Dermis blood vessel endothelial cell (primary cell): ENCODE measurements at places on chromosomes 6 and 20. TPM values are rescaled to one million over a fixed set of nuclear protein-coding genes. Genes with fewer than 3 reads are reported as not detected.

DNA sequence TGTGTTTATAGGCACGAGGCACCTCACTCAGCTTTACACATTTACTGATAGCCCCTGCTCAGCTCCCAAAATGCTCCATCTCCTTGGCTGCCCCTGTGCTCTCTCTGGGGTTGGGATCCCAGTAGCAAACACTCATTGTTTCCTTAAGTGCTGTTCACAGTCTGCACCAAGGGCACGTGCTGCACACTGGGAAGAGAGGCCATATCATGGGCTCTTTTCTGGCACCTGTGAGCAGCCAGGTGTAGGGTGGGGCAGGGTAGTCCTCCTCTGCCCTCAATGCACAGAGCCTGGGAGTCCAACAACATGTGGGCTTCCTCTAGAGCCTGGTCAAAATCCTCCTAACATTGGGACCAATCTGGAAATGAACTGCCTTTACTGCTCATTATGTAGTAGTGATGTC is 67.9 kb downstream of the BANF2 start:
- DNase-seq: no peak

GRCh38 chr6:90375681-90376439 is 79.2 kb upstream of the BACH2 start:
- DNase-seq: no peak

GRCh38 chr20:64164123-64164836 is at the start of gene MYT1:
Gene MYT1 (plus strand): TSS chr20:64164452. CDS start chr20:64198862, 34,410 bp downstream.
- no peak for DNase-seq

DNA sequence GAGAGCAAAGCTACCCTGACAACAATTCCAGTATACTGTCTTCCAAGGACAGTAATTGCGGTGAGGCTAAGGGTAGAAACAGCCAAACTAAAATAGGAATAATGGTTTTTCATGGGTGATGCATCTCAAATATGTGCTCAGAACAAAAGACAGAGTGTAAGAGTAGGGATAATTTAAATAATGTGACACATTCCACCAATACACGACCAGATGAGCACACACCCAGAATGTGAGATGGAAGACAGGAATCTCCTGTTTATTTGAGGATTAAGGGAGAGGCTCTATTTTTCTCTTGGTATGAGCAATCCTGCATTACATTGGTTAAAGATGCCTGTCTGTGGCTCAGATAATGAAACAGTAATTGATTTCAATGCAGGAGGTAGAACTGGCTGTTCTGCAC is 292.9 kb upstream of the ZFP64 start:
- DNase-seq: no peak

Gene PSORS1C2
- not detected in 2 replicates for total RNA-seq

- no peak for DNase-seq
These were observed 31.4 kb downstream of the IGF2R start for GRCh38 chr6:160000280-160000704.

- DNase-seq: peak; percentile 27
These were observed at the start of gene EBF4 for GRCh38 chr20:2692036-2692885. Gene EBF4 (plus strand): TSS chr20:2692780. CDS start chr20:2693646, 866 bp downstream.

DNA sequence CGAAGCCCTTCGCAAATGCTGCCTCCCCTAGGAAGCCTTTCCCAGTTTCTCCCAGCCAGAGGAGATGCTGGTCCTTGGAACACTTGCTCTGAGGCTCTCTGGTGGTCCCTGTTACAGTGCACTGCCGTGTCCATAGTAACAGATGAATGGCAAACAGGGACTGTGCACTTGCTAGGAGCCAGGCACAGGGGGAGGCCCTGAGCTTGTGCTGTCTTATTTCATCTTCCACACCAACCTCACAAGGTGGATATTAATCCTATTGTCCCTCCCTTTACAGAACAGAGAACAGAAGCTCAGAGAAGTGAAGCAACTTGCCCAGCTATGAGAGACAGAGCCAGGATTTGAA is 19.0 kb downstream of the SRC start:
- no peak for DNase-seq

Gene TOX2
- total RNA-seq: 0.88 and 1.5 TPM in 2 replicates

Gene SPATA2
- total RNA-seq: 1.2 and 2.4 TPM in 2 replicates

DNA sequence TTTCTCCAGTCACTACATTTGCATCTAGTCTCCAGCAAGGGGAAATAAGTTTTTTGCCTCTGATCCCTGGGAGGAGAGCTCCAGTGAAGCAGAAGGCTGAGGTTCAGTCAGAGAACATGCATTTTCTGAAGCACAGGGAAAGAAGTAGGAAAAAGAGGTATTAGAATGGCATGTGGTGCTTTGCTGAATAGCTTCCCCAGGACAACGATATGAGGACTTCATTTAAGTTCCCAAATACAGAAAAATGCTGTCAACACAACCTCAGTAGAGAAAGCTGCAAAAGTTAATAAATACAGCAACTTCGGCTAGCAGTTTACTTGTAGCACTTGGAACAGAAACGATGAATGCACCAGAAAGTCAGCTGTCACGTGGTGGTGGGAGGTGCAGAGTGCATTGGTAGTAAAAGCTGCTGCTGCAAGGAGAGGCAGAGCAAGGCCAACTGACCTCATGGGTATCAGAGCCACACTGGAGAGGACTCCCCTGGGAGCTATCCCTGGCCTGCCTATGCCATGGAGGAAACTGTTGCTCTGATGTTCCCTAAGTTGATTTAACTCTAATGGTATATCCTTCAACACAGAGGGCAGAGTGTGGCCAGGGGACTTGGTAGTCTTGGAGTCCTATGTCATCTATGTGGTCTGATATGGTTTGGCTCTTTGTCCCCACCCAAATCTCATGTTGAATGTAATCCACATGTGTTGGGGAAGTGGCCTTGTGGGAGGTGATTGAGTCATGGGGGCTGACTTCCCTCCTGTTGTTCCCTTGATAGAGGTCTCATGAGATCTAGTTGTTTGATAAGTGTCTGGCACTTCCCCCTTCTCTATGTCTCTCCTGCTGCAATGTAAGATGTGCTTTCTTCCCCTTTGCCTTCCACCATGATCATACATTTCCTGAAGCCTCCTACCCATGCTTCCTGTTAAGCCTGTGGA is 85.9 kb downstream of the ADTRP start:
- DNase-seq: peak; percentile 8

DNA sequence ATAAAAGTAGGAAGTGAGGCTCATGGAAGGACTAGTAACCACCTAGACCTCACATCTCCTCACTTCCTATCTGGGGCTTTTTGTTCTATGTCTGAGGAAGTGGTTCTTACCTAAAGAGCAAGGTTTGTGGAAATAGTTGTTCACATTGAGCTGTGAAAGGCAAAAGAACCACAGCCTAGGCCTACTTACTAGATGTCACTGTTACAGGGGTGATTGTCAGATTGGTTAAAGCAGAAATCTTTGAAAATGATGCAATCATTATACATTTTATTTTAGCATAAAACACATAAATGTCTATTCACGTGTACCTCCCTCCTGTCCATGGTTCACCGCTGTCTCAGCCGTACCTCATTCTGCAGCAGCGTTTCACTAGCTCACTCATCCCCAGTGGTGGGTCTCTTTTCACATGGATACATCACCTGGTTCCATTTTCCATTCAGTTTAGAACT is 268.8 kb downstream of the TMEM242 start:
- no peak for DNase-seq

GRCh38 chr6:151067684-151068596 is 171.8 kb upstream of the AKAP12 start:
- peak; percentile 99 for DNase-seq

DNA sequence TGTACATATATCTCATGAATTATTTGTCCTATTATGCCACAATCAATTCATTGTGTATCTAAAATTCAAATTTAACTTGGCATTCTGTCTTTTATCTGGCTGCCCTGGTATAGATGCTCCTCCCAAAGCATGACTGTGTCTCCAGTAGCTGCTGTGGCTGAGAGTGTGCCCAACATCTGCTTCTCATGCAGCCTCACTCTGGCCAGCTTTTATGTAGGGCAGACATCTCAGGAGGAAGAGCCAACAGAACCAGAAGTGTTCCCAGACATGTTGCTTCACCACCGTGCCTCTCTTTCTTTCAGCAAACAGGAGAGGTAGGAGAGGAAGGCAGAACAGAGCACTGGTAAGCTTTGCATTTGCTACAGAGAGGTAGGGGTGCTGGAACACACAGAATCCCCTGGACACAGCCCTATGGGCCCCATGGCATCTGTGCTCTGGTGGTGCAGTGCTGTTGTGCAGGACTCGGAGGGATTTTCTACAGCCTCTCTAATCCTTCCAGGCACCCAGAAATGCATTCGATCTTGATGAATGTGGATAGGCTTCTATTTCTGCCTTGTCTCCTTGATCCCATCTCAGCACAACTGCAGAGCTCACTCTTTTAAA is 637.1 kb downstream of the UTRN start:
- no peak for DNase-seq

DNA sequence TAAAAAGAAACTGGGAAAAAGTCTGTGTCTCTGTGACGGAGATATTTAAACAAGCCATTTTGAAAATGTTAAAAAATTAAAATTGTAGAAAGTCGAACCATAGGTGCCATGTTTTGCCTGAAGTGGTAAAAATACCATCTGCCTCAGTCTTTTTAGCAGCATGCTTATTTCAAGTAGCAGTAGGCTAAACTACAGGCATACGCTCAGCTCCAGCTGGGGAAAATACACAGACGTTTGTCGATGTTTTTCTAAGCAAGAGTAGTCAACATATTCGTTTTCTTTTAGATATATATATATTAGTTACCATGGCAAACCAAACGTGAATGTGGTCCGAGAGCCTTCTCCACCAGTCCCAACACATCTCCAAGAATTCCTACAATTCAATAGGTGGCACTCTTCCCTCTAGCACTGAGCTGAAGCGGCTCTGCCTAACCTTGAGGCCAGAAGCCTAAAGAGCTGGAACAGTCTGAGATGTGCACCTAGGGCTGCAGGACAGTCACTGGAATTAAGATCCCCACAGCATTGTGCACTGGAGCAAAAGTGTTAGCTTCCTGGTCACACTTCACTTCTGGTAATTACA is 70.2 kb upstream of the BEND3 start:
- DNase-seq: peak; percentile 41

Gene UBD
- 5.8 and 82.4 TPM in 2 replicates for total RNA-seq

Gene SEL1L2
- not detected in 2 replicates for total RNA-seq

Gene CCDC170
- not detected in 2 replicates for total RNA-seq

- DNase-seq: no peak
These were observed 449.9 kb downstream of the PREX1 start for GRCh38 chr20:48377940-48378339.

DNA sequence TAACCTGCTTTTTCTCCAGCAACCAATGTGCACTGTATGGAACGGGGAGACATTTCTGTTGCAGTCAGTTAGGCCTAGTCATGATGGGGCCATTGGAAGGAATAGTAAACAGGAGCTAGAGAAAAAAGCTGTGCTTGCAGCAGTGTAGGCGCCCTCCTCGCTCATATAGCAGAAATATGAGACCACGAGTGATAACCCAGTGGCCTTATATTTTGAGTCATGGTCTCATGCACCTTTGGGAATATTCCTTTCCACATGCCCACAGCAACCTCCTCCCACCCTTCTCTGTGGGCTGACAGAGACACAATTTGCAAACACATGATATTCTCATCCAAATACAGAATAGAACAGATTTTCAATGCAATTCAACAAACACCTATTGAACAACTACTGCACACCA is 248.9 kb upstream of the CITED2 start:
- DNase-seq: no peak

DNA sequence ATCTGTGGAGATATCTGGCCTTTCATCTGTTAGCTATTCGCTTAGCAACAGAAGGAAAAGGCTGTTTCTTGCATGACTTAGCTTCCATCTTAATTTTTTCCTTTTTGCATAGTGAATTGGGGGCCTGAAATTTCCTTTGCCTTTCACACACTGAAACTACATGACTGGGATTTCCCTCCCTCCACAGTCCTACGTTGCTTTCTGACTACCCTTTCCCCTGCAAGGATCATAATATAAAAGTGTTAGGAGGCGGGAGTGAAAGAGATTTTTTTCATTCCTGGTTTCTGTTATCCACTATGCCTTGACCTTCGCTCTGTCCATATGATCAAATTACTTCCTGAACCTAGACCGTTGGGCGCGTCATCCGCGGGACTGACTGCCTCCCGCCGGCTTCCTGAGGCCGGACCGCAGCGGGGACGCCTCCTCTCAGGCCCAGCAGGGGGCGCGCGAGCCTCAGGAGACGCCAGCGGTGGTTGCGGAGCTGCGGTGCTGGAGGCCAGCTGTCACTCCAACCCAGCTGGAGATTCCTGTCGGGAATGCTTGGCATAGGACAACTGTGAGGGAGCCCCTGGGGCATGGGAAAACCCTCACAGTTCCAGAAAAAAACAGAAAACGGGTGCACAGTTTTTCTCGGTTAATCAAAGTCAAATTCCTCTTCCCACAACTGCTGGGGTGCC is 55.6 kb downstream of the MEP1A start:
- peak; percentile 94 for DNase-seq

- DNase-seq: peak; percentile 45
These were observed 22.6 kb upstream of the ASF1A start for GRCh38 chr6:118871331-118871730.

Gene TMC2
- total RNA-seq: not detected in 2 replicates

DNA sequence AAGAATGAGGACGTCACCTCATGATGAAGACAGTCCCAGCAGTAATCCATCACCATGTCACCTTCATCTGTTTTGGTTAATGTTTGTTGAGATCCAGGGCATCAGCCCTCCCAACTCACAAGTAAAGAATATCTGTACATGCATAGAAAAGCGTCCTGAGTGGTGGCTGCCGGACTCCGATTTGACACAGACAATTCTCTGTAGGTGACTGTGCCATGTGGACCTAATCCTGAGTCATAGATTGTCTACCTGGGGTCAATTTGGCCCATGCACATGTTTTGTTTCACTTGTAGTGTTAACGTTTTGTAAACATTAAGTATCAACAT is 168.4 kb upstream of the UST start:
- DNase-seq: no peak

- no peak for DNase-seq
These were observed 223.4 kb downstream of the PREX1 start for GRCh38 chr20:48604426-48604825.

Gene NKX2-4
- total RNA-seq: not detected in 2 replicates

GRCh38 chr20:18436847-18437246 is 30.0 kb downstream of the DZANK1 start:
- peak; percentile 8 for DNase-seq

DNA sequence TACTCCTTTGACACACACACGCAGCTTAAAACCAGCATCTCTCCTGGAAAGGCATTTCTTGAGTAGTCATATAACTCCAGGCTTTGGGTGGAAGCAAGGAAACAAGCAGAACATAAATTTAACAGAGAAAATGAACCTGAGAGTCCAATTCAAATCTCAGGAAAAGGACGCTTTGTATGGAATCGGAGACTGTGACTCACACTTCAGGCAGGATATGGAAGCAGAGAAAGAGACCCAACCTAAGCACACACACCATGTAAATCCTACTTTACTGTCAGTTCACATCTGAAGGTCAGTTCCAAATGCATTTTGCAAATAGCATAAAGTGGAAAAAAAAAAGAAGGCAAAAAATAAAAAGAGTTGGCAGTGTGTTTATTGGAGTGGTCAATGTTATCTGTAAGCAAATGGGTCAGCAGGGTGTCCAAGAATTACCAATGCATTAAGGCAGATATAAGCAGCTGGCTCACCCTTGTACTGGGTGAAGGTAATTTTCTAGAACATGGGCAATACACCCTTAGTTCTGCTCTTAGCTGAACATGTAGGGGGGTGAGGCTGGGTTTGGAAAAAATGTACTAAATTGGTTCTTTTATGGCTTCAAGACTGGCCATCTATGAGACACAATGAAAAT is 283.7 kb upstream of the NT5E start:
- peak; percentile 20 for DNase-seq

GRCh38 chr20:43576108-43576507 is 14.6 kb upstream of the IFT52 start:
- no peak for DNase-seq

Gene MYL9
- 1.9 and 3.7 TPM in 2 replicates for total RNA-seq
